Occipital lobe (tissue), 3 donors: ENCODE measurements at places on chromosomes 2 and 18.

- no peak for DNase-seq
Measured at GRCh38 chr2:185278761-185279160, 459.8 kb upstream of the FSIP2 start.

DNA sequence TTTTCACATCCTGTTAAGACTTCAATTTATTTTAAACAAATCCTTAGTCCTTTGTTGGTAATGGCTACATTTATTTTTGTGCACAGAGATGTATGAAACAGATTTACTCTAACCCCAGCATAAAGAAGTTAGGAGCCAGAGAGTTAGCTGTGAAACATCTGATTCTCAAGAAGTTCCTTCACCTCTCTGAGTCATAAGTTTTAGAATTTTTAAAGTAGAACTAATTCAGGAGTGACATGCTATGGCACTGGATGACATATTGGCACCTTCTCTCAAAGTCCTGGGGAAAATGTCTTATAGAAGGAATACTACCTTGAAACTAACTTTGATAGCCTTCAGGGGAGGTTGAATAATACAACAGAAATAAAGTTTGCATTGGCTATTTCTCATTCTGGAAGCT, 6.4 kb upstream of the DSG2 start:
- no peak for DNase-seq

DNA sequence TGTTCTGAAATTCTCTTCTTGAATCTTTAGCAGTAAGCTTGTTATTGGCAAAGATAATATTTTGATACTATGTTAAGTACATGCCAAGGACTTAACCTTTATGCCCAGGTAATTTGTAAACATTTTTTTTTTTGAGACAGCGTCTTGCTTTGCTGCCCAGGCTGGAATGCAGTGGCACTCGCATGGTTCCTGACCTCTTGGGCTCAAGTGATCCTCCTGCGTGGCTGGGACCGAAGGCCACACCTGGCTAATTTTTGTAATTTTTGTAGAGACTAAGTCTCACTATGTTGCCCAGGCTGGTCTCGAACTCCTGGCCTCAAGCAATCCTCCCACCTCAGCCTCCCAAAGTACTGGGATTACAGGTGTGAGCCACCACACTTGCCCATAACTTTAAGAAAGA, 35.7 kb upstream of the ZCCHC2 start:
- no peak for DNase-seq

DNA sequence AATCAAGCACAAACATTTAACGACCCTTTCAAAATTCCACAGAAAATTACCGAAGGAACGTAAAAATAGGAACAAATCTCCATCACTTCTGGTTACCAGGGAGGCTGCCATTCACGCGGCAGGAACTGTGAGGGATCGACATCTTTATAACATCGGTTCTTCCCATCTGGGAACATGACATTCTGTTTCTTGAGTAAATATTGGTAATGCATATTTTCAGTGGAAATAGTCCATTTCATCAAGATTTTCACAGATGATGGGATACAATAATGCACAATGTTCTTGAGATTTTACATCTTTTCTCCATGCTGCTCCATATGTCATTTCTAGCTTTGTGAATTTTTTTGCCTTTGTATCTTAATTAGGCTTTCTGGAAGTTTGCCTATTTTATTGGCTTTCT, 10.0 kb downstream of the ADD2 start:
- no peak for DNase-seq

GRCh38 chr2:179513181-179513580, 248.5 kb upstream of the SESTD1 start:
- no peak for DNase-seq

DNA sequence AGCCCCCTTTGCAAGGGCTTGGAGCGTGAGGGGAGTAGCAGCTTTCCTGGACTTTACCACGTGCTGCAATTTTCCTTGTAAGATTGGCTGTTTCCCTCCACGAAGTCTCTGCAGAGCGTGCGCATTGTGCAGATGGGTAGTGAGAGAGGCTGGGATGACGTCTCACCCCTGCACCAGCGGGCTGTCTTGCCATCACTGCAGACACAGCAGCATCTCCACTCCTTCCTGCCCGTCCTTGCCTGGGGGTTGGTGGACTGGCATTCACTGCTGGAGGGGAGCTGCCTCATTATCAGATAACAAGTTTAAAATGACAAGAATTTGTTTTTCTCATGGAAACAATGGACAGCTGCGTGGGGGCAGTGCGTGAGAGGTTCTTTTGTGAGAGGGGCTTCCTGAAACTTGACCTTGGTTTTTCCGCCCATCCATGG, 45.3 kb upstream of the HS6ST1 start:
- DNase-seq, result no peak

- DNase-seq, result no peak
Measured at GRCh38 chr18:8828300-8828699, 122.9 kb downstream of the MTCL1 start.

DNA sequence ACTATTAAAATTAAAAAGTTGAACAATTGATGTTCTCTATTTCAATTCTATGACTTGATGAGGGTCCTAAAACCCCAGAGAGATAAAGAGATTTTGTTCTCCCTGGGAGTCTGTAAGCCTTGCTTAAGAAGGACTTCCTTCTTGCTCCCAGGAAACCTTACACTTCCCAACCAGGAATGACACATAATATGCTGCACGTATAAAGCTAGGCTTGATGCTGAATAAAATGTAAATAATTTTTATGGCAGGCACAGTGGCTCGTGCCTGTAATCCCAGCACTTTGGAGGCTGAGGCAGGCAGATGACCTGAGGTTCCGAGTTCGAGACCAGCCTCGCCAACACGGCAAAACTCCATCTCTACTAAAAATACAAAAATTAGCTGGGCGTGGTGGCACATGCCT, 27.8 kb downstream of the SPIRE1 start:
- DNase-seq, result no peak

- DNase-seq, result no peak
Measured at GRCh38 chr18:53795610-53796009, 428.9 kb downstream of the MBD2 start.

DNA sequence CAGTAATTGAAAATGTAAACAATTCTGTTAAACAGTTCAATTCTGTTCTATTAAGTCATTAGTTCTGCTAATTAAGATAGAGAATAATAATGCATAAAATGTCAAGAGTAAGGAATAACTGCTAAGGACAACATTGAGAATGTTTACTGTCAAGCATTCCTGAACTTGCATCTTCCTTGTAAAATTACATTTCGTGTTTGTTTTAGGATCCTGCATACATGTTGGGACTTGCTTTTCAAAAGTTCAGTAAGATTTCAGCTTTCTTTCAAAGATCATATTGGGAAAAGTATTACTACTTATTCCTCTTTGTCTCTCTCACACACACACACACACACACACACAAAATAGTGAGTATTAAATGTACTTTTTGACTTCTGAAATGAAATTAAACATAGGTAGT, 20.5 kb downstream of the DYNC1I2 start:
- DNase-seq, result no peak

GRCh38 chr2:161128885-161129284, 31.3 kb upstream of the TANK start:
- no peak for DNase-seq

- DNase-seq, result no peak
Measured at GRCh38 chr2:118584062-118584749, 263.2 kb downstream of the EN1 start.

- no peak for DNase-seq
Measured at GRCh38 chr2:222916229-222917197, 55.7 kb downstream of the ACSL3 start.

- DNase-seq, result no peak
Measured at GRCh38 chr2:203569677-203570316, 34.7 kb upstream of the RAPH1 start.

- DNase-seq, result no peak
Measured at GRCh38 chr18:32358075-32358474, 112.6 kb downstream of the GAREM1 start.

DNA sequence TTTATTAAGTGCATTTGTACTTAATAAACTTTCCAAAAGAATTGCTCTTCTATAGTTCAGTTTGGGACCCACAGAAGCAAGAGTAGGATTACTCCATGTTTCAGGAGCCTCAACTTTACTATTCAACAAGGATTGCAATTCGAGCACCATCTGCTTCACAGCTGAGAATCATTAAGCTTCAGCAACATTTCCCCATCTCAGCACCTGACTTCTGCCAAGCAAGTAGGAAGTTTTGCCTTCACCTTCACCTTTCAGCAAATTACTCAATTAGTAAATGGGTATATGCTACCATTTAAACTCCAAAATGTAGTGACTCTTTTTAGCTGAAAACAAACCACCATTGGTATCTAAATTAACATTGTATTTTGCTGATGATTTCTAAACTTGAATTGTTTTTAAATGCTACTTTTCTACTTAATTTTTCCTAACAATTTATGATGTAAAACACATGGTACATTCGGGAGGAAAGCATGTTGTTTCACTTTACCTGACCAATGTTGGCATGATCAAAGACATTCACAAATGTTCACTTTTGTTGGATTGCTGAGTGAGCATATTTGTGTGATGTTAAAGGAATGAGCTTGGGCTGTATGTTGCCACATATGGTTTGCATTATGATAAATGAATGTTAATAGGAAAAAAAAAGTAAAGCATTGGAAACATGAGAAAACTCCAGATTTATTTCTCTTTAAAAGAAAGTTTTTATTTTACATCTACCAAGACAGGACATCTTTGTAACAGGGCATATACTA, 159.2 kb downstream of the GULP1 start:
- no peak for DNase-seq

DNA sequence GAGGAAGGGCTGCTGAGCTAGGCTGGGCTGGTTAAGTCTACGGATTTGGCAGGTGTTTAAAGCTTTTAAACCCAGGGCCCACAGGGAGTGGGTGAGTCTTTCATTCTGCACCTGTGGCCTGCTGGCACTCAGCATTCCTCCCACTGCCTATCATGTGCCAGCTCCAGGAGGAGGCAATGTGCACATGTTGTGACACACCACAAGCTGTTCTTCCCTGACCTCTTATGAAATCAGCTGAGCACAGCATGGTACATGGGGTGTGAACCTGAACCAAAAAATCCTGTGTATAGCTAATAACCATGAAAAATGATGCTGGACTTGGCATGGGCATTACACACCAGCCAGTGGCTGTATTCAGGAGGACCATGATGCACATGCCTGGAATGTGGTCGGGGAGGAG, 297.9 kb upstream of the MMADHC start:
- no peak for DNase-seq

DNA sequence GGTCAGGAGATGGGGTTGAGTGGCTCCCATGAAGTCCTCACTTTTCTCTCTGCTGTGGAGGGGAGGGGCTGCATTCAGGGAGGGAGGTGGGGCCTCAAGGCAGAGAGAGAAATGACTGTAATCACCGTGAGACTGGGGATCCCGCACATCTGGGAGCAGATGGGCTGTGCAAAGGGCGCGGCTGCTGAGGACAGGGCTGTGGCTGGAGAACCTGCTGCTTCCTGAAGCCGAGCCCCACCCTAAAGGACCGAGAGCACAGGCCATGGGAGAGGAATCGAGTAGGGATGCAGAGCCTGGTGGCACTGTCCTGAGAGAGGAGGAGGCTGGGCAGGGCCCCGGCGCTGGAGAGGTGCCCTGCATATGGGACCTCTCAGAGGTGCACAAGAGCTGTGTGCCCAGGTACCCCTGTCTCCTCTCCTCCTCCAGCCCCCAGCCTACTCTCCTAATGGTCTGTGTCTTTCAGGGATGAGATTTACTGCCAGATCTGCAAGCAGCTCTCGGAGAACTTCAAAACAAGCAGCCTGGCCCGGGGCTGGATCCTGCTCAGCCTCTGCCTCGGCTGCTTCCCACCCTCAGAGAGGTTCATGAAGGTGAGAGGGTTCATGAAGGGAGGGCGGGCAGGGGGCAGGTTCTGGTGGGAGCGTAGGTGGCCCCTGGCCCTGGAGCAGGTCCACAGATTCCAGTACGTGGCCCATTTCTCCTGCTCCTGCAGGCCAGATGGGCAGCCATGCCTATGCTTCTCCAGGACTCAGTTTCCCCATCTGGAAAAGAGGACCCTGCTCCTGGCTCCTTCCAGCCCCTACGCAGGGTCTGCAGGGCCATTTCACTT, 25.9 kb upstream of the GPR17 start:
- no peak for DNase-seq

- DNase-seq, result no peak
Measured at GRCh38 chr2:59413751-59414570, 1139.5 kb downstream of the BCL11A start.

GRCh38 chr2:75928093-75928492, 217.4 kb upstream of the GCFC2 start:
- DNase-seq, result no peak

- DNase-seq, result no peak
Measured at GRCh38 chr18:8504880-8505435, 104.3 kb upstream of the RAB12 start.

DNA sequence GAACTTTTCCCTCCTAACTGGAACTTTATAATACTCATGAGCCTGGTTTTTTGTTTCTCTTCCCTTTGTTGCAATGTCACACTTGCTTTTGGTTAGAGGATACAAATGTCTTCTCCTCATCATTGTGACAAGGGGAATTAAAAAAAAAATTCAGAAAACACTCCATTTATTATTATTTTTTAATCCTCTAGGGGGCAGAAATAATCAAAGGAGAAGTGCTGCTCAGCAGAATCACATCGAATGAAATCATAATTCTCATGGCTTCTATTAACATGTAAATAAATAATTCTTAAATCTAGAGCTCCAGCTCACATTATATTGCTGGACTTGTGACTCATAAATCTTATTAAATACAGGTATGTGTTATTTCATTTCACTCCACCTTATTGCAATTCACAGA, 273.8 kb downstream of the TRIB2 start:
- DNase-seq, result no peak

GRCh38 chr2:197559681-197560080, 43.8 kb downstream of the MOB4 start:
- no peak for DNase-seq
